CD4-positive, alpha-beta T cell treated with Interleukin-10 for 1 hour (primary cell): ENCODE measurements at places on chromosomes 5 and 9.

DNA sequence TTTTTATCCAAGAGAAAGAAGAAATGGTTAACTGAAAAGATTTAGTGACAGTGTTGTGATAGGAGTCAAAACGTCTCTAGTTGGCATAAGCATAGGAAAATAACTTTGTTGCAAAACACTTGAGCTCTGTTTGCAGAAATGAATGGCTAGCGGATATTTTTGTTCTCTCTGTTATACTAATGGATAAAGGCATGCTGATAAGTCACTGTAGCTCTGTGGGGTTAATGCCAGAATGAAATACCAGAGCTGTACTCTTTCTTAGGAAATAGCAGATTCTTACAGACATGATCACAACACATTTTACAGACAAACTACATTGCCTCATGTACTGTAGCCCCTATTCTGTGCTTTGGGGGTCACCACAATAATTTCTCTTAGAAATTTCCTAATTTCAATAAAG lies 202.8 kb downstream of the DMRTA1 start:
- no peak for DNase-seq

DNA sequence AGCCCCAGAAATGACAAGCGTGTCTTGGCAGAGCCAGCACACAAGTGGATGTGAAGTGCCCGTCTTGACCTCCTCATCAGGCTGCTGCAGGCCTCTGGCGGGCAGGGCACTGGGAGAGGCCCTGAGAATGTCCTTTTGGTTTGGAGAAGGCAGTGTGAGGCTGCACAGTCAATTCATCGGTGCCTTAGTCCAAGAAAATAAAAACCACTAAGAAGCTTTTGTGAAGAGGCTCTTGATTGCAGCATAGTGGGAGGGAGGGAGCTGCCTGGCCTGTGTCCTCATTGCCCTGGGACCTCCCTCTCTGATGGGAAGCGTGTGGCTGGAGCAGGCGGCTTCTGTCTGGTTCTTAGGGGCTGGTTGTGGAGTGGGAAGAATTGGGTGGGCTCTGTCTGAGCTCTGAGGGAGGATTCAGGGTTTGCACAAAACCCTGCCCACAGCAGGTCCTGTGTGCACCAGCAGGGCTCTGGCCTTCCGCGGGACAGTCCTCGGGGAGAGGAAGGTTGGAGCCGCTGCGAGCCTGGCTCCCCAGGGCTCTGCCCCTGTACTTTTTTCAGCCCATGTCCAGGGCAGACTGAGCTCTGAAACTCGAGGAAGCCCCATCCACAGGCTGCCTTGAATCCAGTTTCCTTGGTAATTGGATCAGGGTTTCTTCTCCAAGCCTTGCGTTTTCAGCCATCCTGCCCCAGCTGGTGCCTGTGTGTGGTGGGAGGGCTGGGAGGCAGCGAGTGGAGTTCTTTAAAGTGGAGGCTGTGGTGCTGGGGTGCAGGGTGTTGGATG lies 1.1 kb downstream of the HRCT1 start:
- DNase-seq = no peak

- DNase-seq = no peak
Measured at GRCh38 chr9:137880976-137881530, 3.5 kb downstream of the CACNA1B start.

- no peak for DNase-seq
Measured at GRCh38 chr5:138109463-138110265, 25.8 kb downstream of the WNT8A start.

GRCh38 chr5:166178411-166179080 lies 2112.9 kb upstream of the WWC1 start:
- DNase-seq = no peak

DNA sequence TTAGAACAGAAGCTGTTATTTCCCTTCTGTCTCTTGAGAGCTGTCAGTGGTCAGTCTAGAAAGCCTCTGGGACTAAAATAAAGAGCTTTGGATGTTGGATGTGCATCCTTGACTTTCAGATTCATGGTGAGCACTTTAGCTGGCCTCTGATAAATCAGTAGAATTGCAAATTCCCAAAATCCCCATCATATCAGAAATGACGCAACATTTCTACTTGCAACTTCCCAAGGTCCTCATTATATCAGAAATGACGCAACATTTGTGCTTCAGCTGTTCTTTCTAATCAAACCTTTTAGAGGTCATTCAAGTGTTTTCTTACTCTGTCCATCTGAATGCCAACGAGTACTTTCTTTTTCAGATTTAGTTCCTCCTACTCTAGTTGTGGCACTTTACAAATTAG lies 167.3 kb upstream of the MOCS2 start:
- no peak for DNase-seq
